ENCODE measurements at places on chromosomes 5 and 9.

DNA sequence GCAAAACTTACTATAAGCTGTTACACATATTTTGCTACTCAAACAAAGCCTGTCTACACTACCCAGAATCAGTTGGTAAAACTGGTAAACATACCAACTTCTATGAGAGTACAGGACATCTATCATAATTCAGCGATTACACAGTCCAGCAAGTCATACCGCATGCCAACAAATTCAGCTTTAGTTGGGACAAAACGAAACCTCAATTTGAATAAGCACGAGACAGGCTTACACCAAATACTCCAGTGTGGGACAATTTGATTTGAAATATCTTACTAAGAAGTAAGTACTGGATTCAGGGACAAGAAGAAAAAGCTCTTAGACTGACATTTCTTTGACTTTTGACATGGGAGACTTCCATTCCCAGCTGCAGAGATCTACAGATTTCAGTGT is 2.0 kb downstream of the NRG2 start:
- no peak for DNase-seq

DNA sequence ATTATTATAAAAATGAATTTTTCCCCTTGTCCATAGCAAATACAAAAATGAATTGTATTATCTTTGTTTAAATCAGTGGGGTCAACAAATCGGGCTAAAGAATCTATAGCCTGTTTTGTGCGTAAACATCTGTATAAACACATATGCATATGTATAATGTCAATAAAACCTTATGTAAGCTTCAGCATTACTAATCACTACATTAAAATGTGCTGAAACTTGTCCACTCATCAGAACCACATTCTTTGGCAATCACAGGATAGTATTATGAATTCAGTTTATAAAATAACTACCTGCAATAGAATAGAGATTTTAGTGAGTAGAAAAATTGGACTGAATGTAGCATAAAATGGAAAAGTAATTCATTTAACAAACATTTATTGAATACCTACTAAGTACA is 30.6 kb downstream of the RGMB start:
- no peak for DNase-seq

- DNase-seq: no peak
Measured at GRCh38 chr9:123471843-123472570, 116.0 kb downstream of the CRB2 start.

- no peak for DNase-seq
Measured at GRCh38 chr9:116238225-116238624, 84.6 kb downstream of the PAPPA start.

- no peak for DNase-seq
Measured at GRCh38 chr9:27715651-27716050, 142.4 kb upstream of the C9orf72 start.

DNA sequence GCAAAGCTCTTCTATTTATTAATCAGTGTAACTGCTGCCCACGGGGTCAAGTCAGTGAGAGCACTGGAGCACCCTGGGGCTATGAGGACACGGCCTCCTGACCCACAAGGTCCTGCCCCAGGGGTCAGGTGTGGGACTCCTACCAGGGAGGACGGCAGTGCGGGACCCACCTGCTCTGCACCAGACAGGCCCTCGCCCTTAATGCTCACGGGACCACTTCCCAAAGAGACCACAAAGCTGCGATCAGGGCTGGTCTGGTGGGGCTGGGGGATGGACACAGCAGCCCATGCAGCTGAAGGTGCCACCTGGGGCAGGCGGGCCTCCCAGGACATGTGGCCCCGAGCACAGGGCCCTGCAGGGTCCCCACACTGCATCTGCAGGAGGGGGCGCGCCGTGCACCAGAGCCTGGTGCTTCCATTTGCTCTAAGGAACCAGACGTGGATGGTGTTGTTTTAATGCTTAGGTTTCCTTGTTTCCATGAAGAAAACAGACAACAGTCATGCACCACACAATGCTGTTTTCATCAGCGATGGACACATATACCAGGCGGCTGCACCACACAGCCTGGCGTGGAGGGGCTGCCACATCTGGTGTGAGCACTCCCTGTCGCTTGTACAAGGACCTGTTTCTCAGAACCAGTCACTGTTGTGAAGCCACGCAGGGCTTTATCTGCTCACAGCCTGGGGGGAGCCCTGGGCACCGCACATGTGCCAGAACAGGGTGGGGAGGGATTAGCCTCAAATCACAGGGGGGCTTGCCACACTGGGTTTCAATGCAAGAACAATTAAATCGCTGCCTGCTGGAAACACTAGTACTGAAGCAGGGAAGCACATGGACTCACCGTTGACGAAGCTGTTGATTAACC is 22.6 kb downstream of the CLPTM1L start:
- no peak for DNase-seq

Measured in Jurkat, Clone E6-1 (cell line).